ENCODE measurements at places on chromosomes 7 and 10.

DNA sequence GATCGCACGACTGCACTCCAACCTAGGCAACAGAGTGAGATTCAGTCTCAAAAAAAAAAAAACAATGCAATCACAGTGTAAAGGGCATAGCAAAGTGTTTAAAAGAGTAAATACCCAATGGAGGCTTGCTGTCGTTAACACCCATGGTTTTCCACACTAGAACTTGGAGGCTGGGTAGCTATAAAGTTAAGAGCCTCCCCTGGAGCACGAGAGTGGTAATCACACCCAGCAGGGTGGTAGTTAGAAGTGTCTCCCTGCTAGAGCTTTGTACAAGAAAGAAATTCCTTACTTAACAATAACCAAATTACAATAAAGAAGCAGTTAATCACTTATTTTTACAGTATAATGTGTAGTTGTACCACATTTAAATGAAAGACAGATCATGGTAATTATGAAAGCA, 1078.9 kb downstream of the NRG3 start:
- no peak for DNase-seq

- DNase-seq, result peak; percentile 7
Observed at GRCh38 chr7:75691793-75692543, 46.8 kb downstream of the HIP1 start.

- DNase-seq, result no peak
Observed at GRCh38 chr7:83957333-83957732, 237.3 kb downstream of the SEMA3A start.

- no peak for DNase-seq
Observed at GRCh38 chr10:88181902-88182600, 318.6 kb downstream of the PTEN start.

- DNase-seq, result no peak
Observed at GRCh38 chr10:127919418-127920271, 12.7 kb downstream of the PTPRE start.

DNA sequence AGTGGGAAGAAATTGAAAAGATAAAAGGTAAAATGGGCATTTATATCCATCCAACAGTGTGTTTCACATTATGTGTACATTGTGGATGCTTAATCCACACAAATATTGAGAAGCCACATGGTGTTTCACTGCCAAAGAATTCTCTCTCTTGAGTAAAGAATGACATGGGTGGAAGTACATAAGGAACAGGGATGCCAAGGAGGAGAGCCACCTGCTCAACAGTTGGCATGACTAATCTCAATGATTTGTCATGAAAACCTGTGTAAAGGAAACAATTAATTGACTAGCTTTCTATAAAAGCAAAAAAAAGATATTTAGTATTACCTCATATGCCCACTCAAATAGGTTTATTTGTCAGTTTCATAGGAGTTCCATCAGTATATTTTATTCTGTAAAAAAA, 43.1 kb downstream of the MAGI2 start:
- no peak for DNase-seq

All from sciatic nerve (tissue), 2 donors.